ENCODE measurements at places on chromosomes 3 and 15.

GRCh38 chr3:106348139-106348690 lies 479.4 kb upstream of the CBLB start:
- no peaks in the 10 kb centered on the region for H3K27me3 ChIP-seq
- no peaks in the 10 kb centered on the region for H3K36me3 ChIP-seq
- no peak for DNase-seq
- H3K4me1 ChIP-seq = peaks cover 9% of the 10 kb centered on the region
- no peak overlapping the region for H3K27ac ChIP-seq
- no peak overlapping the region for H3K4me3 ChIP-seq

DNA sequence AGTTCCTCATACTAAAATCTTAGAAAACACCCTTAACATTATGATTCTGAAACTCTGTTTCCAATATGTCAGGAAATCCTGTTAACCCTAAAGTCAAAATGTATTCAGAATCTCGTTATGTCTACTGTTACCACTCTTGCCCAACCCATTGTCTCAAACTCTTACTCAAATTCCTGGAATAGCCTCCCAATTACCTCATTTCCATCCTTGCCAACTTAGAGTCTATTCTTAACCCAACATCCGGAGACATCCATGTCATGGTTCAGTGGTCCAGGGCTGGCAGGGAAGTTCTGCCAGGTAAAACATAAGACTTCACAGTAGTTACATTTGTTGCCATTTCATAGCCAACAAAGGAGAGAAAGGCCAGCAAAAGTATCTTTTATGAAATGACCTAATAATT lies 593.9 kb downstream of the PYDC2 start:
- H3K4me1 ChIP-seq = no peaks in the 10 kb centered on the region
- no peaks in the 10 kb centered on the region for H3K27me3 ChIP-seq
- DNase-seq = no peak
- no peak overlapping the region for H3K27ac ChIP-seq

DNA sequence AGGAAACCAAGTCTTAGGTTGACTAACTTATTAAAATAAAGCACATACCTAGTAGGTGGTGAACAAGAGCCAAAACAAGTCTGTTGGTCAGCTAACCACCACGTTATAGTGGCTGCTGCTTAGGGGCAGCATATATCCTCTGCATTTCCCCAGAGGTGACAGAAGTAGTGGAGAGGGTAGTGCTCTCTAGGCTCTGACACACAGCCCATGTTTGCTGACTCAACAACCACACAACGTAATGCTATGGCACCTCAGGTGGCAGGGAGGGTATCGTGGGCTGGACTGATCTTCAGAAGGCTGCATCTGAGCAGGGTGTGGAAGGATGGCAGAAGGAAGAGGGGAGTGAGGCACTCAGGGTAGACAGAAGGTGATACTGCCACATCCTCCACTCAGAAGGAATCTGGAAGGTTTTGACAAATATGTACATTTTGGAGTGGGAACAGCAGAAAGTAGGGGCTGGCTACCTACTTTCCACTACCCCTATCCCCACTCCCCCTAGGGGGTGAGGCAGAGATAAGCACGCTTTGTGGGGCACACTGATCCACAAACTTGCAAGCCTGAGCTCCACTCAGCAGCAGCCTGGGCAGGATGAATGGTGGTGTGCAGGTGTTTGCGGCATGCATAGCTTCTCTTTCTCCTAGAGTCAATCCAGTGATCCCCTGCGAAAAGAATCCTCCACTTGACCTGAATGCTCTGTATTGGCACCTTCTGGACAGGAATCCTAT lies 178.1 kb downstream of the RORA start:
- no peak for DNase-seq
- H3K36me3 ChIP-seq = no peaks in the 10 kb centered on the region
- H3K4me1 ChIP-seq = no peaks in the 10 kb centered on the region
- H3K27ac ChIP-seq = no peak overlapping the region
- peaks cover 4% of the 10 kb centered on the region for H3K27me3 ChIP-seq

DNA sequence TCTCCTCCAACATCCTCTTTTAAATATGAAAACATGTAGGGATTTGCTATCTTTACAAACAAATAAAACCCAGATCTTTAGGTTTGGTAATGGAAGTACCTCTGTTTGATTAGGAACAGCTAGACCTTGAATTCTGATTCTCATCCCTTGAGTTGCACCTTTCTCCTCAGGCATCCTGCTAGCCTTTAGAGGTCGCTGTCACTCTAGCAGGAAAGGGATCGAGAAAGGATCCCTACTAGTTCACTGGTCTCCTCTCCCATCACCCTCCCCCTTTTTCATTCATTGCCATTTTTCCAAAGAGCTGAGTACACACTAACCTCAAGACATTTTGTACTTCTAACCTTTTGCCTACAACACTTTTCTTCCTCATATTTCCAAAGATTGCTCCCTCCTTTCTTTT lies 569.8 kb downstream of the RBMS3 start:
- H3K27ac ChIP-seq = no peak overlapping the region
- no peak for DNase-seq
- no peaks in the 10 kb centered on the region for H3K27me3 ChIP-seq
- H3K36me3 ChIP-seq = no peaks in the 10 kb centered on the region
- no peak overlapping the region for H3K4me3 ChIP-seq

- peaks cover 18% of the 10 kb centered on the region for H3K4me1 ChIP-seq
- H3K27ac ChIP-seq = no peak overlapping the region
- peaks cover 5% of the 10 kb centered on the region for H3K27me3 ChIP-seq
- H3K36me3 ChIP-seq = no peaks in the 10 kb centered on the region
Observed at GRCh38 chr3:119356646-119357045, 62.5 kb downstream of the ARHGAP31 start.

DNA sequence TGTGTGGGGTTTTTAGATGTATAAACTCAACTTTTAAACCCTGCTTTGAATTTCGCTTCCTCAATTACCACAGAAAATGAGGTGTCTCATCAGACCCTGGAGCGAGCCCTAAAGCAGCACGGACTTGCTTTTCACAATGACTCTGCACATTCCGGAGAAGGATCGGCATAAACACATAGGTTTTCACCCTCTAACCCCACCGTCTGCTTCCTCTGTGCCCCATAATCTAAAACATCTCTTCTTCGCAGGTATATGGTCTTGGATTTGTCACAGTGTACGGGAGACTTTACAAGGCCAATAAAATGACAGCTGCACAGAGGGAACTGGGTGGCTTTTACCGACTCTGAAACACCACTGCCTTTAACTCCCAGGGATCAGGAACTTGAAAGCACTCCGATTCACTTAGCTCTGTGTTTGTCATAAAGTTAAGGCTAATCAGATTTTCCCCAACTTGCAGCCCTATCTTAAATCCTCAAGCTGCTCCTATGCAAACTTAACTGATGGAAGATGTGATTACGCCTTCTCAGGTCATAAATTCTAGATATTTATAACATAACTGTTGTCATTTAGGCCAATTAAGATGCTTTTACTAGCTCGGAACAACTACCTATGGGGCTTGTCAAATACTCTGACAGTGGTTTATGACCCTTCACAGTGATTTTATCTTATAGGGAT lies 133.4 kb upstream of the WNT5A start:
- H3K27ac ChIP-seq = no peak overlapping the region
- H3K4me1 ChIP-seq = no peaks in the 10 kb centered on the region
- no peaks in the 10 kb centered on the region for H3K27me3 ChIP-seq
- no peaks in the 10 kb centered on the region for H3K36me3 ChIP-seq
- no peak overlapping the region for H3K4me3 ChIP-seq
- no peak for DNase-seq

GRCh38 chr3:25585361-25586166 lies 79.1 kb downstream of the TOP2B start:
- H3K4me1 ChIP-seq = no peaks in the 10 kb centered on the region
- no peaks in the 10 kb centered on the region for H3K36me3 ChIP-seq
- no peak overlapping the region for H3K27ac ChIP-seq
- no peaks in the 10 kb centered on the region for H3K27me3 ChIP-seq
- no peak overlapping the region for H3K4me3 ChIP-seq

GRCh38 chr3:183584246-183584913 lies 28.9 kb upstream of the KLHL6 start:
- no peak overlapping the region for H3K27ac ChIP-seq
- H3K4me3 ChIP-seq = no peak overlapping the region
- H3K36me3 ChIP-seq = no peaks in the 10 kb centered on the region
- DNase-seq = no peak
- peaks cover 25% of the 10 kb centered on the region for H3K4me1 ChIP-seq

DNA sequence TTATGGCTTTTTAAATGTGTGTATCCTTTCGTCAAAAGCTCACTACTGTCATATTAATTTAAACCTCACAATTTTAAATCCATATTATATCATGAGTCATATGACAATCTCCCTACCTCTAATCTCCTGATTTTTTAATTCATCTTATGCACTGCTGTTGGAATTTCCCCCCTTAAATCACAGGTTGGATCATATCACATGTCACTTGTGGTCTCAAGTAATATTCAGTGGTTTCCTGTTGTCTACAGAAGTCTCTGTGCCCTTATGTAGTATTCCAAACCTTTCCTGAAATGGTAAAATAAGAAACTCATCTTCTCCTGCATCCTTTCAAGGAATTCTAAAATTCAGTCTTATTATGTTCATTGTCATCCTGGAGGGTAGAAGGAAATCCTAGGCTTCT lies 116.0 kb upstream of the CBLB start:
- peaks cover 30% of the 10 kb centered on the region for H3K4me1 ChIP-seq
- H3K27ac ChIP-seq = no peak overlapping the region
- no peaks in the 10 kb centered on the region for H3K27me3 ChIP-seq
- no peak overlapping the region for H3K4me3 ChIP-seq

DNA sequence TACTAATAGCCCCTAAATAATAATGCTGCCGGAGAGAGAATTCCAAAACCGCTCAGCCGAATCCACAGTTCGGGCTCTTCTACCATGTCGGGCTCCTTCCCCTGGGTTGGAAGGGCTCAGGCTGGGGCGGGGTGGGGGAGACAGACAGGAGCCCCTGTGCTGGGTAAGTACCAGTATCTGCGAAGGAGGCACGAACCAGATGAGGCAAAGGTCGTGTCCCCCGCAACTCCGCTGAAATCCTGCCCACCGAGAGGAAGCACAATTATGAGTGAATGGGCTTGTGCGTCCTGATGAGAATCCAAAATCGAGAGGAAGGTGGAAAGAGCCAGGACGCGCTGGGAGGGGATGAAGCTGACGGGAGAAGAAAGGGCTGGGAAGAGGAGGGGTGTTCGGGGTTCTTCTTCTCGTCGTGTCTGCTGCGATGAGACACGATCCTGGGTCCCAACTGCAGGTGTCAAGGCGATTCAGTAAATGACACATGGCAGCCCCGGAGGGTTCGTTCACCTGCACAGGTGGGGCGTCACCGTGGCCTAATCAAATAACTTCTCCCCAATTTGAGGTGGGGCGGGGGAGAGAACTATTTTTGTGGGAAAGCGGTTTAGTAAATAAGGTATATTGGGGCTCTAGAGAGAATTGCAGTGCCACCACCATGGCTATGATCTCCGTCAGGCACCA lies 707 bp upstream of the FAM81A start:
- H3K4me3 ChIP-seq = peak overlapping the region; percentile 80
- peaks cover 3% of the 10 kb centered on the region for H3K36me3 ChIP-seq
- H3K27ac ChIP-seq = no peak overlapping the region
- peaks cover 71% of the 10 kb centered on the region for H3K27me3 ChIP-seq
- no peak for DNase-seq

DNA sequence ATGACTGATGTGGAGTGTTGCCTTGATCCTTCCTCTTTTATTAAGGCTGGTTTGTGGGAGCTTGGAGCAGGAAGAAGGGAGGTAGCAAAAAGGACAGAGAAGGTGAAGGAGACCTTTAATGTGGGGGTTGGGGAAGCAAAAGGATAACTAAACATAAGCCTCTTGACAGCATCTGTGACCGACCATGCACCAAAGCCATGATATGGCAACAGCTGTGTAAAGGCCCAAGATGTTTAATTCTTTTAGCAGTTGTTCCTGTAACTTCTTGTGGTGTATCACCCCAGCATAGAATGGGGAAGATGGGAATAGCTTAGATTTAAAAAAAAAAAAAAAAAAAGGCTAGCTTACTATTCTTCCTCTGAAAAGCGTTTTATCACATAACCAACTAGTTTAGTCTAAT lies 194.7 kb downstream of the KLHL25 start:
- no peak overlapping the region for H3K4me3 ChIP-seq
- H3K4me1 ChIP-seq = peaks cover 40% of the 10 kb centered on the region
- DNase-seq = no peak
- no peaks in the 10 kb centered on the region for H3K27me3 ChIP-seq
- no peak overlapping the region for H3K27ac ChIP-seq
- H3K36me3 ChIP-seq = peaks cover 35% of the 10 kb centered on the region

- no peaks in the 10 kb centered on the region for H3K4me1 ChIP-seq
- peaks cover 28% of the 10 kb centered on the region for H3K36me3 ChIP-seq
- no peak overlapping the region for H3K4me3 ChIP-seq
- no peak overlapping the region for H3K27ac ChIP-seq
- H3K27me3 ChIP-seq = peaks cover 29% of the 10 kb centered on the region
Observed at GRCh38 chr3:46168583-46169345, 39.3 kb downstream of the CCR1 start.

DNA sequence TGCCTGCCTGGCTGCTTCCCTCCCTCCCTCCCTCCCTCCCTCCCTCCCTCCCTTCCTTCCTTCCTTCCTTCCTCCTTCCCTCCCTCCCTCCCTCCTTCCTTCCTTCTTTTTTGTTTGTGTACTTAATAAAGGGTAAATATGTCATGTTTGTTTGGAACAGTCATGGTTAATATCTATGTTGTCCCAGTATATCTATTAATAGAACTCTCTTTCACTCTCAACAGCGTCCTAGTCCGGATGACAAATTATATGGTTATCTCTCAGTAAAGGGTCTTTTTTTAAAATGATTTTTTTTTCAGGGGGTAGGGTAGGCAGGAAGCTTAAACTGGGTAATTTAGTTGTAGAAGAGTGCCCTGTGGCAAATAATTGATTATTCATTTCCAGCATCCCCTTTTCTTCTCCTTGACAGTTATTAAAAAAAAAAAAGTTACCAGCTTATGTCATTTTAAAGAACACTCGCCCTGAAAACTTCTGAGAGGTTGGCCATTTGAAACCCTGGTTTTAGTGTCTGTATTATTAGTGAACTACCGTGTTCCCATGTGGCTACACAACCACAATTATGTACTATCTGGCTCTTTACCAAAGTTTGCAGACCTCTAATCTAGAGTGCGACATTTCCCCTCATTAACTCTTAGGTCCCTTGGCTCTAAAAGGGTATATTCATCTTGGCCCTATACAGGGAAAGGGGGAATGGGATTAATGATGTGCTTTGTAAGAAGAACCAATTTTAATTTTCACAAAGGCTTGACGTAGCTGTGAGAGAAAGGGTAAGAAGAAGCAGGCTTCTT lies 13.7 kb downstream of the TAGLN3 start:
- H3K27me3 ChIP-seq = no peaks in the 10 kb centered on the region
- DNase-seq = no peak
- H3K36me3 ChIP-seq = no peaks in the 10 kb centered on the region
- peaks cover 13% of the 10 kb centered on the region for H3K4me1 ChIP-seq
- H3K4me3 ChIP-seq = no peak overlapping the region
- H3K27ac ChIP-seq = peak overlapping the region; percentile 53

DNA sequence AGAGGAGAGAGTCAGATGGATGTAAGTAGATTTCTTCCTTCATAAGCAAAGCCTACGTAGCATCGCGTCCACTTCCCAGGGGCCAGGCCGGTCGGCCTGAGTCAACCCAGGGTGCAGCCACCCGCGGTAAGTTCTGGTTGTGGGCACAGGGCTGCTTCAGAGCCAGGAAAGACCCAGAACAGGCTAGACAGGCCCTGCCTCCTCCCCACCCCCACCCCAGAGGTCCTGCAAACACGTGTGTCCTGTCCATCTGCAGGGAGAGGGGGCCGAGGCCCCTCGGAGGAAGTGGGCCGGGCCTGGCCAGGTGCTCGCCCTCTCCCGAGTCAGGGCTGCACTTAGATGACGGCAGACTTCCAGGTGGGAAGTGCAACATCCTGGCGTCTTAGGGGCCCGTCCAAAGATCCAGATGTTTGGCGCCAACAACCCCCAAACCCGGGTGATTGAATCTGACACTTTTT lies 100.8 kb upstream of the ALDH1A3 start:
- H3K27me3 ChIP-seq = no peaks in the 10 kb centered on the region
- H3K4me1 ChIP-seq = no peaks in the 10 kb centered on the region
- no peak overlapping the region for H3K4me3 ChIP-seq
- no peaks in the 10 kb centered on the region for H3K36me3 ChIP-seq
- no peak overlapping the region for H3K27ac ChIP-seq
- DNase-seq = peak; percentile 14
